ENCODE measurements at places on chromosomes 4 and X.

- peak; percentile 8 for DNase-seq
Measured at GRCh38 chr4:149980941-149981340, 97.3 kb upstream of the DCLK2 start.

DNA sequence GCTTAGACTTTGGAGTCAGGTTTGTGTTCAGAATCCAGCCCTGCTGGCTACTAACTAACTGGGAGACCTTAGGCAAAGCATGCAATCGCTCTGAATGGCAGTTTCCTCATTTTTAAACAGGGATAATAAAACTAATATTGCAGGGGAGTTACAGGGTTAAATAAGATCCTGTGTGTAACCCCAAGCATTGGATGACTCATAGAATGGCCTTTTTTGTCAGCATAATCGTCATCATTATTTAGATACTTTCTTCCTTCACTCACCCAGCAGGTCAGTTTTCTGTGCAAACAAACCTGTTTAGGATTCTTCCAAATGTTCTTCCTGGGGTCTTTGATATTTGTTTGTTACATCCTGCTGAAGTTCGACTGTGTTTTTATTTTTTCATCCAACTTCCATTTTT, 208.2 kb downstream of the EVC2 start:
- DNase-seq, result no peak

DNA sequence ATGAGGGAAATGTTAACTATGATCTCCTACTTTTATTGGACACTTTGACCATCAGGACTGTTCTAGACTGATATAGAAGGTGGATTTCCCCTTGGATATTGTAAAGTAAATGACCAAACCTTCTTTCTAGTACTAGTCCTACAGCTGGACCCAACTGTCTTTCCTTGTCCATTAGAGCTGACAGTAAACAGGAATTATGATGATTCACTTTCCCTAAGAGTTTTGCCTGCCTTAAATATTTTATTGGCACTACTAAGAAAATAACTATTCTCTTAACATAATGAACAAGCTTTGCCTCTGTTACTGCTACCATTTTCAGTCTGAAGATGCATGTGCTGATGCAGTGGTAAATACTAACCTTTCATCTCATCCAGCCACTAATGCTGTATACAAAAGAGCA, 915.4 kb downstream of the CENPC start:
- DNase-seq, result no peak

GRCh38 chr4:168515222-168516011, 18.6 kb downstream of the PALLD start:
- DNase-seq, result no peak

- DNase-seq, result peak; percentile 20
Measured at GRCh38 chrX:140918398-140919038, 83.9 kb upstream of the SPANXB1 start.

GRCh38 chrX:19544693-19545305, 29.5 kb upstream of the MAP3K15 start:
- no peak for DNase-seq

- DNase-seq, result no peak
Measured at GRCh38 chr4:88043586-88044340, 36.3 kb downstream of the PKD2 start.

DNA sequence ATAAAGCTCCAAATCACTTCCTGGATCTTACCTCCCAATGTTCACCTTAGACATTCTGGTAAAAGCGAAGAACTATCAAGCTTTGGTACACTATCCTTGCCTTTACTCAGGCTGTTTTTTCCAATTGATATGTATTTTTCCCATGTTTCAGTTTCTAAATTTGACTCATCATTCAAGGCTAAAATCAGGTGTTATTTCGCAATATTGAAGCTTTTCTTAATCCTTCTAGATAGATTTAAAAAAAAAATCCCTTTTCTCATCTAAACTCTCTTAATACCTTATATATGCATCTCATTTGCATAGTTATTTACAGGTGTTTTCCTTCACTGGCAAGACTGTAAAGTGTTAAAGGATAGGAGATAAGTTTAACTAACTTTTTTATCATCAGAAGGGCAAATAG, 608.1 kb upstream of the FAM241A start:
- DNase-seq, result no peak

- DNase-seq, result no peak
Measured at GRCh38 chr4:161704653-161705052, 459.1 kb downstream of the FSTL5 start.

DNA sequence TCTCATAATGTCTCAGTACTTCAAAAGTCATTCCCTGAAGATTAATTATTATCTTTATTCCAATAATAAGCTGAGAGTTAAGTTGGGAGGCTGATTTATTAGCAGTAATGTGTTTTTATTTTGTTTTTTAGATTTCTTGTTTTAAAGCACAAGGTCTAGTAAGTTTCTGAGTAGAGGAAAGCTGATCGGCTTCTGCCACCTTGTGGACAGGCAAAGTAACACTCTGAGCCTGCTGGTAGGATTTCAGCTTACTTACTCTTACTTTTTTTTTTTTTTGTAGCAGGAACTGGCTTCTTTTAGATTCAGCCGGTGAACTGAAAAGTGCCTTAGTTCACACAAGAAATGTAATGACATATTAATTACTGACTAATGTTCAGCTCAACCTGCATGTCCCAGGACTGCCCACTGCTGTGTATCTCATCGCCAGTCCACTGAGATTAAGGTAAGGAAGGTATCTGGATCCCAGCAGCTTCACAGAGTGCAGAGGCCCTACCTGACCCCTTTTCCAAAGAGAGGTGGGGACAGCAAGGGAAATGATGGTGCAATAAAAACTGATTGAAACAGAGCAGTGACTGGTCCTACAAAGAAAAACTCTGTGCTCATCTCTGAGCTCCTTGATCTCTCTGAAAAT, 126.5 kb downstream of the ADGRA3 start:
- DNase-seq, result no peak

- DNase-seq, result no peak
Measured at GRCh38 chr4:42397635-42398170, 415 bp downstream of the SHISA3 start.

DNA sequence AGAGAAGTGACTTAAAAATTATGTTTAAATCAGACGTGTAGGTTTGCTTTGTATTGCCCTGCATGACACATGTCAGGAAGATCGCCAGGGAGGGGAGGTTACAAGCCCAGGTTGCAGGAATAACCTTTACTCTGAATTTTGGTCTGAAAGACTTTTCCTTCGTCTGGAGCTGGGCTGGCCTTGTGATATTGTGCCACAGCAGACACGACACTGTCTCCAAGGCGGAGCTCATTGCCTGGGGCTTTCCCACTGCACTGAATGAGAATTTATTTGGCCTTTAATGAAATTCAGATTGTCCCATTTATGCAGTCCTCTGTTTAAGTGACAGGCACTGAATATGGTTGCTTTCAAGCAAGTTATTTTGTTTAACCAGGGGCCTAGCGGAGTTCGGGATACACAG, 45.1 kb downstream of the RHOH start:
- DNase-seq, result peak; percentile 47

DNA sequence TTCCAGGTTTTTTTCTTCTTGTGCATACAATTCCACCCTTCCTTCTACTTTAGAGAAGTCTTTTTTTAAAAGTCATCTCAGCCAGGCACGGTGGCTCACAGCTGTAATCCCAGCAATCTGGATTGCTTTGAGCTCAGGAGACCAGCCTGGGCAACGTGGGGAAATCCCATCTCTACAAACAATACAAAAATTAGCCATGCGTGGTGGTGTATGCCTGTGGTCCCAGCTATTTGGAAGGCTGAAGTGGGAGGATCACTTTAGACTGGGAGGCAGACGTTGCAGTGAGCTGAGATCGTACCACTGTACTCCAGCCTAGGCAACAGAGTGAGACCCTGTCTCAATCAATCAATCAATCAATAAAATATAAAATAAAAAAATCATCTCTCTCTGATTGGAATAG, 14.8 kb downstream of the ELOVL6 start:
- DNase-seq, result no peak

DNA sequence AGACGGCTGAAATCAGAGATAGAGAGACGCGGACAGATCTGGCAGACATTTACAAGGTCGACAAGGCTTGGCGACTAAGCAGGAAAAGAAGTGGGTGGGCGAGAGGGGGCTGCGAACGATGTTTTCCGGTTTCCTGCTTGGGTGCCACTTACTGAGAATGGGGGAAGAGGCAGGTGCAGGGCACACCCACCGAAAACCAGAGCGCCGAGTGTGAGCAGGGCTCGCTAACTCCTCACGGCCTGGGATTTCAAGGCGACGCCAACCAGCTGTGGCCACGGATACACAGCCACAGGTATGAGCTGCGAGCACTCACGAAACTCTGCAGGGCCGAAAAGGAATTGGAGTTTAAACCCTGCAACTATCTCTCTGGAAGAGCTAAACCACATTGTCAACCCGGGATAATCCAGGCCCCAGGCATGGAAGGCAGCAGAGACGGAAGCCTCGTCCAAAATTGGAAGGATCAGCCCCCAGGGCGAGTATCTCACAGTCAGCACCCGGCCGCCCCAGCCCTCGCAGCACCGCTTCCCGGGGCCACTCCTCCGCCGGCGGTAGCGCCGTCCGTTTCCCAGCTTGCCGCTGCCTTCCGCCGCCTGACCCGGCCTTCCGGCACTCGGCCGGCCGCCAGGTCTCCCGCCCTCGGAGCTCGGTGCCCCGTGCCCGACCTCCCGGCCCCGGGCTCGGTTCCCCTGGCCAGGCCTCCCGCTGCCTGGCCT, 778 bp downstream of the CASP3 start:
- DNase-seq, result peak; percentile 14

- no peak for DNase-seq
Measured at GRCh38 chr4:100823066-100823992, 305.5 kb upstream of the EMCN start.
